Caco-2 (cell line): ENCODE measurements at places on chromosomes 13 and 19.

- no peak for DNase-seq
Measured at GRCh38 chr19:15897026-15897737, 692 bp downstream of the CYP4F2 start.

GRCh38 chr13:84377106-84377505 lies 494.8 kb upstream of the SLITRK1 start:
- no peak for DNase-seq

GRCh38 chr13:106104281-106104901 lies 431.1 kb downstream of the EFNB2 start:
- DNase-seq, result peak; percentile 78

DNA sequence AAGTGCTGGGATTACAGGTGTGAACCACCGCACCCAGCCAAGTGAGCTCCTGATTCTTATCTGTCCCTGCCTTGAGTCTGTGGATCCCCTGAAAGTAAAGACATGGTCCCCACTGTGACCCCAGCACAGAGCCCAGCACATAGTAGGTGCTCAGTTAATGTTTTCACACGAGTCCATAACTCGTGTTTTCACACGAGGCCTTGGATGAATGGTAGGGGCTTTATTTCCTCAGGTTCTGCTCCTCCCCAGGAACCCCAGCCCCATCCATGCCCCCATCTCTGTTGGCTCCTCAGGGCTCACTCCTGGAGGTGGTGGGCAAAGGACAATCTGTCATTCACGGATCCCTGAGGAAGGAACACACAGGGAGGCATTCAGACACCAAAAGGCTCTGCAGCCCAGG lies 23.6 kb upstream of the PDE4C start:
- no peak for DNase-seq

DNA sequence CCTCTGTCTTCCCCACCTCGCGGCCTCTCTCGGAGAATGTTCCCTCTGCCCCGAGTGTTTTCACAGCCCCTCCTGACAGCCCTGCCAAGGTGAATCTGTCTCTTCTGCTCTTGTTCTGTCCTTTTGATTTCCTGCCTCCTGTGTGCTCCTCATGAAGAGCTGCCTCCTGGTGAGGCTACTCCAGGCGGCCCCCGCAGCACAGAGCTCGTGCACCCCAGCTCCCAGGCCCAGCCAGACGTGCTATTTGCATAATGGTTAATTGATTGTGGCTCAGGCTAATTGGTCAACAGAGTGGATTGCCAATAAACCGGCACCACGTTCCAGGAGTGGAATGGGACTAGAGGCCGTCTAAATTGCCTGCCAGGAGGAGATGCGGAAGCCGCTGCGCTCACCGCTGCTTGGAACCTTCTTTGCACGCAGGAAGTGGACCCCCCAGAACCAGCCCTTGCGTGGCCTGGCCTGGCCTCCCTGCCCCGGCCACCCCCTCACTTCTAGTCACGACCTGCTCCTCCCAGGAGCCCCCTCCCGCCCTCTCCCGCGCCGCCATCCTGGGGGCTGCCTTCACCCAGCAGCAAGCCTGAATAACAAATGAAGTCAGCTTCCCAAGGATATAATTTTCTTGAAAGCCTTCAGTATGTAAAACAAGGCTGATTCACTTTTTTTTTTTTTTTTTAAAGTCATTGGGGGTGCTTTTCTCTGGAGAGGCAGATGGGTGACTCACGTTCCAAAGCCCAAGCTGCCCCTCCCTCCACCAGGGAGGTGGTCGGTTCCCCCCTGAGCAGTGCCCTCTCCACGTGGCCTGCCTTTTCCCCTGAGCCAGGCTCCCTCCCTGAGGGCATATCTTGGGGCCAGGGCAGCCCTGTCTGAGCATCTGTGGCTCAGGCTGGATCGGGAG lies 144.0 kb downstream of the KDM4B start:
- no peak for DNase-seq

DNA sequence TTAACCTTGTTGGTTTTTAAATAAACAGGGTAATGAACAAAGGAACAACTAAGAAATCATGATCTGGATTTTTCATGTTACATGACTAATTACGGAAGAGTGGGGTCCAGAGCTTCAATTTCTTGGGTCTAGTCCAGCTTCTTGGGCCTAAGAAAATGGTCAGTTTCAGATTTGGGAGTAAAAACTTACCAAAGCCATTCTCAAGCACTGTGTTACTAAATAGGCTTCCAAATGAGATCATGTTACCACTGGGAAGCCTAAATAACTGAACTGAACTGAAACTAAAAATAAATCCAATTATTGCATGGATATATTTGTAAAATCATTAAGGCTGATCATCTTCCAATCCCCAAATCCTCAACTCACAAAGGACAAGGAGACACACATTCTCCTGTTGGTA lies 13.9 kb downstream of the TBC1D4 start:
- DNase-seq, result no peak

GRCh38 chr19:45400192-45400591 lies 4.7 kb downstream of the PPP1R13L start:
- DNase-seq, result no peak

DNA sequence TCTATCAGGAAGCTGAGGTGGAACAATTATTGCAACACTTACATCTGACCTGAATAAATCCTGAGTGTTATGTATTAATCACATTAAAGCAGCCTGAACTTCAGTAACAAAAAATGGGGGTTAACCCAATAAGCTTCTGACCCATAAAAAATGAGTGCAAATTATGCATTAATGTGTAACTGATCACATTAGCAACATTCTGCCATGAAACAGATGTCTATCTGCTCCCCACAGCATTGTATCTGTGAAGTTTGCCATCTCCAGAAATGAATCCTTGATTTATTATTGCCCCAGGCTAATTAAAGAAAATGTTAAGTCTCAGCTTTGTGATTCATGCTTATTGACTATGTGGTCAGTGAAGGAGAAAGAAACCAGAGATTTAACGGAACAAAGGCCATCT lies 304.9 kb downstream of the PCDH20 start:
- no peak for DNase-seq

GRCh38 chr19:38830039-38830733 lies 1.4 kb downstream of the ECH1 start:
- no peak for DNase-seq

- DNase-seq, result no peak
Measured at GRCh38 chr13:95181586-95181985, 119.7 kb downstream of the ABCC4 start.

DNA sequence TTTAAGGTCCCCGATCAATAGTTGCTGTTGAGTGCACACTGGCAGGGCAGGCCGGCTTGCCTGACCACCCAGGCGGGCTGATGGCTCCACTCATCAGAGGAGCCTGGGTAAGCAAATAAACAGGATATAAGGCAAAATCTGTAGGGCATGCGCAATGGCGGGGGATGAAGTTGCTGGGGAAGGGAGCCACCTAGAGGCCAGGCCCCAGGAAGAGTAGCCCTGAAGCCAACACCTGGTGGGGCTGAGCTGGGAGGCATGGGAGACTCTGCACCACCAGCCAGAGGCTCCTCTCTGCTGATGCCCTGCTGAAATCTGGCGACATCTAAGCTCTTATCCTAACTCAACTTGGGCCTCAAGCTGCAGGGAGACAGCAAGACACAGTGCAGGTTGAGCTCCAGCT lies 324.3 kb downstream of the ZNF536 start:
- no peak for DNase-seq

DNA sequence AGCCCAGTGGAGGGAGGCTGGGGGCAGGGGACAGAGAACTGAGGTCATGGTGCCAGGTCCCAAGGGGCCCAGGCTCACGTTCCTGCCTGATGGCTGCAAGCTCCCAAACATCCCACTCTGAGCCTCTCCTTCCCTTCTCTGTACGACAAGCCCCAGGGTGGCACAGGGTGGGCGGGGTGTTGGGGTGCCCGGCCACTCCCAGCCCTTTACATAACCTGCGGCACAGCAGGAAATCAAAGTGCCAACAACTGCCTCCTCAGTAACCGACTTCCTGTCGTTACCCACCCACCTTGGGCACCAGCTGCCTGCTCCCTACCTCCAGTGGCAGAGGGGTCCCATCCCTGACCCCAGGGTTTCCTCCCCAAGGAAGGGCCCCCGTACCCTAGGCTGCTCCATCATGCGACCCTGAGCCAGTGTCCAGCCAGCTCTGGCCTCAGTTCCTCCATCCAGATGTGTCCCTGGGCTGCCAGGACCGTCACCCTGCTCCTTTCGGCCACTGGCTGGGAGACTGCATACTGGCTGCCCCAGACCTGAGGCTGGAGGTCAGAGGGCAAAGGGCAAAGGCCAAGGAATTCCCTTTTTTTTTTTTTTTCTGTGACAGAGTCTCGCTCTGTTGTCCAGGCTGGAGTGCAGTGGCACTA lies 27.7 kb upstream of the NFIC start:
- no peak for DNase-seq

GRCh38 chr19:7772752-7773291 lies 9.8 kb downstream of the CLEC4M start:
- no peak for DNase-seq

GRCh38 chr19:46079576-46079975 lies 38.8 kb upstream of the IGFL4 start:
- no peak for DNase-seq
